ENCODE measurements at places on chromosomes 7 and 10.

DNA sequence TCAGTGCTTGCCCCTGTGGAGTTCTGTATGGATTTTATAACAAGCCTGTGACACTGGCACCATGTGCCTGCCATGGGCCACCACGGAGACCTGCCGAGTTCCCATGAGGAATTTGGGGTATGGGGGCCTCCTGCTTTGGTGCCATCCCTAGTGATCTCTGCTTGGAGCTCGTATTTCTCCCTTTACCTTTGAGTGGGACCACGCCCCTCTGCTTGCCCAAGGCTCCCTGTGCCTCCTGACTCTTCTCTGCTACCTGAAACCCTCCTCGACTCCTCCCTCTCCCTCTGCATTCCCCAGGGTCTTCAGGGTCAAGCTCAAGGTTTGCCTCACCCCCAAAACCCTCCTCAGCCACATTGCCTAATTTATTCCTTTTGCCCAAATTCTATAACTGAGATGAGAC, 225.0 kb downstream of the BUB3 start:
- DNase-seq = no peak

DNA sequence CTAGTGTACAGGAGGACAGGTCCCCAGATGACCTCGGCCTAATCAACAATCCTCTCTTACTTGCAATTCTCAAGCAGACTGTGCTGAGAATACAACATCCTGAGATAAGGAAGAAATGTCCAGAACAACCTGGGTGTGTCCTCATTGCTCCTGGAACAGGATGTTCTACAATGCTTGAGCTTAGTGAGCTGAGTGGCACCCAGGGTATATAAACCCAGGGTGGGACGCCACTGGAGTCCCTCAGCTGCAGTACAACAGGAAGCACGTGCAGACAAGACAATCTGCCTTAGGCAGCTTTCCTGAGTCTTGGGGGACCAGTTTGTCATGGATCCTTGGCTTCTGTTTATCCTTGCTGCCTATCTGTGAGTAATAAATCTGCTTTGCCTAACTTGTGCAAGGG, 27.7 kb upstream of the SLC25A13 start:
- peak; percentile 76 for DNase-seq

DNA sequence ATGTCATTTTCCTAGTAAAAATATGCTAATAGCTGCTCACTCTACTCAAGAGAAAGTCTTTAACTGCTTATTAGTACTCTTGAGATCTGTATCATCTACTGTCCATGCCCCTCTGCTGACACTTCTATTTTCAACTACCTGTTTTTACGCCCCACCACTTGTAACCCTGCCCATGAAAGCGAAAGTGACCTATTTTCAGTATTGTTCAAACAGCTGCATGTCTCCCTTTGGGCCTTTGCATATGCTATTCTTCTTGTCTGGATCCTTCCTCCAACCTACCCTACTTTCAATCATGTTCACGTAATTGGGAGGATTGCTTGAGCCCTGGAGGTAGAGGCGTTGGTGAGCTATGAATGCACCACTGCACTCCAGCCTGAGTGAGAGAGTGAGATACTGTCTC, 1481.3 kb downstream of the GATA3 start:
- no peak for DNase-seq

- DNase-seq = no peak
These were observed 155.7 kb downstream of the AUTS2 start for GRCh38 chr7:69753981-69754380.

DNA sequence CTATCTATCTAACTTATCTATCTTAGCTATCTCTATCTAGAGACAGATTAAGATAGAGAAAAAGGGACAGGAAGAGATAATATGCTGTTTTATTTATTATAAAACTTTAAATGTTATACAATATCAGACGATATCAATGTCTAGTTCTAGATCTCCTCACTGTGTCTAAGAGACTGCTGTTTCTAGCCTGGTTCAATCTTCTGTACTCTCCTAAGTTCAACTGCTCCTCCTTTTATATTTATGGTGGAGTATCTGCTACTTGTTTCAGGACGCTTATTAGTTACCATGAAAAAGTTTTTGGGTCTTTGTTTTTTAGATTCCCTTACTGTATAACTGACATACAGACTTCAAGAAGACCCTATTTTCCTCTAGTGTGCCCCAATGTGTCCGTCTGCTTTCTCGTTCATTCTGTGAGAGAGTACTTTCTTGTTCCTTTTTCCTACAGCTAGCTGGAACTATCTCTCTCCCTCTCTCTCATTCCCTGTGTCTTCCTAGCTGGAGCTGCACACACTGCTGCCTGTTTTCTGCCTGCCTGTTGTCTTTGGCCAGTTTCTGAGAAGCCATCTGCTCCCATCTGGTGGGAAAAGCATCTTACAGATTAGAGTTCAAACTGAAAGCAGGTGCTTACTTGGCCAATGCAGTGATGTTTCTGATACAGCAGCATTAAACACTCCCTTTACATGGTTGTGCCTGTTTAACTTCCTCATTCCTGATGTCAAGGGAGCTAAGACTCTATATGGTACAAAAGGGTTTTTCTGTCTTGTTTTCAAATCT, 49.4 kb upstream of the ARL4A start:
- no peak for DNase-seq

DNA sequence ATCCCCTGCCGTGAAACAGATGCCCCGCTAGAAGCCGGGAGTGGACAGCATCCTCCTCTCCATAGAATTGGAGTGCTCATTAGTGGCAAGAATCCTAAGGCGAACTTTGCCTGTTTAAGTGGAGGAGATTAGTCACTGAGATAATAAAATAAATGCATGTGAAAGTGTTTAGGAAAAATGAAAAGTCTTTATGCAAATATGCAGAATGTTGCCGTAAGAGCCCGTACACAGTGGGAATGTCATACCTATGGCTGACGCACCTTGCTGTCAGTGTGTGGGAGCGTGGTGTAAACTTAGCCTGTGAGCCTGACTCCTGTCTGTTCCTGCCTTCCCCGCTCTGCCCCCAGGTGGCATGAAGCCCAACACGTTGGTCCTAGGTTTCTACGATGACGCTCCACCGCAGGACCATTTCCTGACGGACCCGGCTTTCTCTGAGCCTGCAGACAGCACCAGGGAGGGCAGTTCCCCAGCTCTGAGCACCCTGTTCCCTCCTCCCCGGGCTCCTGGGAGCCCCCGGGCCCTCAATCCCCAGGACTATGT, 1.7 kb upstream of the TRIP6 start:
- no peak for DNase-seq

DNA sequence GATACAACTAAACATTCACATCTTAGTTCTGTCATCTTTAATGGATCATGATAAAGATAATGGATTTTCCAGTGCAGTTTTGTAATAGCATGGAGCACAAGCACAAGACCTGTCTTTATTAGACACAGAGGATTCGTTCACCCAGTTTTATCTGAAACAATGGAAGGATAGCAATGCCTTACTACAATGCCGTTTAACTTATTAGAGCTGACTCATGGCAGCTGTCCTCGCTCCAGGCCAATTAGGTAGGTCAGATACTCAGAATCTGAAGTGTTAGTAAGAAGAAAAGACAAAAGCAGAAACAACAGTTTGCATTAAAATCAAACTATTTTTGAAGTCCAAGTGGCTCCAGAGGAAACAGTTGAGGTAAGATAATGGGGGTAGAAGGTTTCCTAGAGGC, 12.8 kb downstream of the OR13A1 start:
- DNase-seq = no peak

GRCh38 chr7:36346260-36346831, 43.3 kb upstream of the ANLN start:
- no peak for DNase-seq

DNA sequence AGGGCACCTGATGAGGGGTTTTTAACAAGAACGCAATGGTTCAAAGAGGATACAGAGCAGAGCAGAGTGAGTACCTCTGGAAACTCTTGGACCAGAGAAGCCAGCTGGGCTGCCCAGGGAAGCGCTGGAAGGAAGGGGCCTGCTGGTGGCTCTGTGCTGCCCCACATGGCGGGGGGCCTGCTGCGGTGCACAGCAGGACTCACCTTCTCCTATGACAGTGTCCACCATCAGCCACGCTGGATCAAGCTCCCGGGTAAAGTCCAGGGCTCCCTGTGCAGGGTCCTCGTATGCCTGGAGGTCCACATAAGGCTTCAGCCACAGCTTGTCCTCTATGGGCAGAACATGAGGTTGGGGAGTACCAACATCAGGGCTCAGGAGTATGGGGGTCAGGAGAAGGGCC, 12.5 kb downstream of the EPHA1 start:
- no peak for DNase-seq

- DNase-seq = no peak
These were observed 26.1 kb downstream of the NOM1 start for GRCh38 chr7:156975620-156976019.

Data from transverse colon (tissue), 4 donors.